Hematopoietic multipotent progenitor cell treated with erythropoietin and hydrocortisone succinate and interleukin-3 and kit ligand, for 17 days (in vitro differentiated cells): ENCODE measurements at places on chromosomes 2 and 18.
A peak's percentile ranks its signal among the peaks of the same experiment; 100 is the strongest.

GRCh38 chr2:217878915-217879590, 123.7 kb downstream of the TNS1 start:
- DNase-seq = no peak

- no peak for DNase-seq
These were observed 655.5 kb upstream of the FANCL start for GRCh38 chr2:58896638-58897037.

DNA sequence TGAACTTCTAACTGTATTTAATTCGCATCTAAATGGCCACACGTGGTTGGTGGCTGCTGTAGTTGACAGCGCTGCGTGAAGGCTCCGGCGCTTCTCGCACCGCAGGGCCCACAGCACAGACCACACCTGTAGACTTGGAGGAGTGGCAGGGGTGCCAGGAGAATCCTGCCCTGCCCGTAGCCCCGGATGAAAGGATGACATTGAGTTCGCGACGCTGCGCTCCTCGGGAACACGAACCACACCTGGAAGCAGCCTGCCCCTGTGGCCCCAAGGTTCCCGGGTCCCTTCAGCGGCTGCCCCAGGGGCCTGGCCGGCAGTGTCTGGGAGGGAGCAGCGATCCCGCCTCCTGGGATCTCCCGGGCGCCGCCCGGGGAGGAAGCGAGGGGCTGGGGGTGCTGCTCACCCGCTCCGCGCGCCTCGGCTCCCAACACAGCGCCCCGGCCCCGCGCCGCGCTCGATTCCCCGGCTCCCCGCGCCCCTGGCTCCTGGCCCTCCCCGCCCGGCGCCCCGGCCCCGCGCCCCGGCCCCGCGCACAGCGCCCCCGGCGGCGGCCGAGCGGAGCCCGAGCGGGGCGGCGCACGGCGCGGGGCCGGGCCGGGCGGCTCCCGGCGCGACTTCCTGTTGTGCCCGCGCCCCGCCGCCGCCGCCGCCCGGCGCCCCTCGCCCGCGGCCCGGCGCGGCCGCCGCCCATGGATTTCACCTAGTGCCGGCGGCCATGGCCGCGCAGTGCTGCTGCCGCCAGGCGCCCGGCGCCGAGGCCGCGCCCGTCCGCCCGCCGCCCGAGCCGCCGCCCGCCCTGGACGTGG, at the start of gene RNPEPL1:
Gene RNPEPL1, plus strand, starts transcription at position 613 of the 806 bp plus-strand sequence. Its CDS starts 103 bp downstream, at position 716.
- DNase-seq = peak; percentile 73

- no peak for DNase-seq
These were observed 192.1 kb downstream of the ARHGAP28 start for GRCh38 chr18:6921571-6921970.

DNA sequence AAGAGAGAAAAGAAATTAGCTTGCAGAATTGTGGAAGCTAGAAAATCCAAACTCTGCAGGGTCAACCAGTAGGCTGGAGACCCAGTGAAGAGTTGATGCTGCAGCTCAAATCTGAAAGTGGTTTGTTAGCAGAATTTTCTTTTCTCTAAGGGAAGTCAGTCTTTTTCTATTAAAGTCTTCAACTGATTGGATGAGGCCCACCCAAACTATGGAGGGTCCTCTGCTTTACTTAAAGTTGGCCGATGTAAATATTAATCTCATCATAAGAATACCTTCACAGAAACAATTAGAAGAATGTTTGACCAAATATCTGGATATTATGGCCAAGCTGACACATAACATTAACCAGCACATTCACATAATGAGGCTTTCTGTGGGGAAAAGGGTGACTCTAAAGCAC, 73.7 kb downstream of the FTCDNL1 start:
- DNase-seq = no peak

GRCh38 chr2:20576598-20577115, 74.2 kb downstream of the HS1BP3 start:
- peak; percentile 59 for DNase-seq

- peak; percentile 56 for DNase-seq
These were observed 42.7 kb downstream of the ACSL3 start for GRCh38 chr2:222903234-222904220.

DNA sequence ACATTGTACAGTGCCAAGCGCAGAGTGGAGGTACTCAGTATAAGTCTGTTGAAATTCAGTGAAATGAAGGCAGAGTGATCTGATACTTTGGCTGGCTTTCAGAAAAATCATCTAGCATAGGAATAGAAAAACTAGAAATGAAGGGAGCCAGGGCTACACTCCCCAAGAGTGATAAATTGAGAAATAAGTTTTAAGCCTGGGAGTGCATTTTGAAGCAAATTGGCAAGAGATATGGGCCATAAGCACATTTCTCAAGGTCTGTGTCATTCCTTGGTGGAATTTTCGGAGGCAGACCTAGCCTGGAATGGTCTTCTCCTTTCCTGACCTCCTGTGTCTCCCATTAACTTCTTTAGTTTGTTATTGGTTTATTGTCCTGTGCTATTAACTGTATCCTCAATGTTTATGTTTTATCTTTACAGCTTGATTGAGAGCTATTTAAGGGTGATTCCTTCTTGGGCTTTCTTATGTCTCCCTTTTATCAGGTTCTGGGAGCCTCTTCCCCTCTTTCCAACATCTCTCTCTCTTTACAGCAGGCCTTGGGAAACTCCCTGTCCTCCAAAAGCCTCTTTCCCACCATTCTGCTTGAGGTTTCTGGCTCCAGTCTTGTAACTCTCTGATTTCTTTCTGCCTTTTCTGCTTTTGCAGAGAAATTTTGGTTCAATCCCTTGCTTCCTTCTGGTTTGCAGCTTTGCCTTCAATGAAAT, 649.5 kb downstream of the SLC4A3 start:
- no peak for DNase-seq

GRCh38 chr2:235728800-235729556, 235.1 kb downstream of the AGAP1 start:
- no peak for DNase-seq

DNA sequence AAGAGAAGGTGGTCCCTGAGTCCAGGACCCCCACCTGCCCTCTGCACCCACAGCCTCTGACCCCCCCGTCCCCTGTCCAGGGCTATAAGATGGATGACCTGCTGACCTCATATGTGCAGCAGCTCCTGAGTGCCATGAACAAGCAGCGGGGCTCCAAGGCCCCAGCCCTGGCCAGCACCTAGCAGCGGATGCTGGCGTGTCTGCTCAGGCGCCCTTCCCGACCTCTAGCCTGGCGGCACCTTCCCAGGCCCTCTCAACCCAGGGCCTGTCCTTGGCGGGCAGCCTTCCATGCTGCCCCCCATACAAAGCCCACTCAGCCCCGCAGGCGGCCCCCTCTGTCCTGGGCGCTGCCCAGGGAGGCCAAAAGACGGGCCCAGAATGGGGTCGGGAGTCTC, 8.7 kb upstream of the GPR17 start:
- no peak for DNase-seq

DNA sequence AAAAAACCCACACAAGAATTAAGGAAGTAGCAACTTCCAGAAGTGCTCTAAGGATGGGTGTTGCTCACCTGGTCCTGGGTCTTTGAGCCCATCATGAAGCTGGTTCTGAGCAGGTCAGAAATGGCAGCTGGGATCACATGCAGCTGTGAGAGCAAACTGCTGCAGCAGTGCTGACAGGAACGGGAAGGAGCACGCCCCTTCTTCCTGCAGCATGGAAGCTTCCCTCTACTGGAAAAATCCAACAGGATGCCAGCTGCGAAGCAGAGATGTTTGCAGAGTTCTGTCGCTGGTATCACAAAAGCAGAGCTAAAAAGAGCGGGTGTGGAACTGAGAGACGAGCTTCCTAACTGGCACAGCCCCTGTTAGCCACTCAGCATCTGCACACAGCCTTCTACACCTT, 33.7 kb downstream of the EIF4E2 start:
- DNase-seq = no peak

DNA sequence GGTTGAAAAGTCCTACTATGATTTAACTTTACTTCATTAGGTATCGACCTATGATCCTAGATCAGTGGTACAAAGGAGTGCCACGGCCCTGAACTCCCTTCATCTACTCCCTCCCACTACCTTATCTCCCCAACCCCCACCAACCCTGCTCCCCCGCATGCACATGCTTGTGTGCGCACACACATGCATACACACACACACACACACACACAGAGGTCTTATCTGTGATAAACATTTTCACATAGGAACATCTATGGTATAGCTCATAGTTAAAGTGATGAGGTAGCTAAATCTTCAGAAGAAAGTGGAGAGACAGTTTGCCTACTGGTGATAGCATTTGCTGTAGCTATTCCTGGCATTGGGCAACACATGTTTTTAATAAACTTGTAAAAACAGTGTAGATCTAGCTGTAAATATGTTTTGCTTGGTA, 471.3 kb downstream of the ZEB2 start:
- DNase-seq = no peak

- DNase-seq = no peak
These were observed 156.3 kb downstream of the DOCK10 start for GRCh38 chr2:224885836-224886547.

GRCh38 chr2:186422226-186422625, 63.8 kb upstream of the ZC3H15 start:
- no peak for DNase-seq

DNA sequence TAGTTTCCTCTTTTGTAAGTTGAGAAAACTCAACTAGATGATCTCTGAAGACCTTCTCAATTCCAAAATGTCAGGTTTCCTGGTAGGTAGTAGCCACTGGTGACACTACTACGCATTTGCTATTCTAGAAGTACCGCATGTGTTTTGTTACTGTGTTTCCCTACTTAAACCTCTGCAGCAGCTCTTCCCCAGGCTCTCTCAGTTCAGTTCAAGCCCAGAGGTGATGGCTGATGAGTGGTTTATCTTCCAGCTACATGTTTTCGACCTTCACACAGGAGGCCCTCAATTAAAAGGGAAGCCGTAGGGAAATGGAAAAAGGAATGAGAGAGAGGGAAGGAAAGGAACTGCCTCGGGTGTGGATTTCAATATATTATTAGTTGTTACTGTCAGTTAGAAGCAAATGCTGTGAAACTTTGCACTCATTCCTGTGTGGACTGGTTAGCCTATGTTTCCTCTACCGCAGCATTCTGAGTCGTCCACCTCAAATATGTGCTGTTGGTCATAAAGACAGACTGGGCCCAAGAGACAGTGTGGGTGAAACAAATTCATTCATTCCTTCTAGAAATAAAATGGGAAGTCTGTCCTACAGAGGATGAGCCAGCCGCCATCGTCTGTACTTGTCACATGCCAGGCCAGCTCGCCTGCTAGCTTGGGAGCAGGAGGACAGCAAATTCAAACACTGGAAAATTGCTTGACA, 455.2 kb upstream of the RAB12 start:
- no peak for DNase-seq

DNA sequence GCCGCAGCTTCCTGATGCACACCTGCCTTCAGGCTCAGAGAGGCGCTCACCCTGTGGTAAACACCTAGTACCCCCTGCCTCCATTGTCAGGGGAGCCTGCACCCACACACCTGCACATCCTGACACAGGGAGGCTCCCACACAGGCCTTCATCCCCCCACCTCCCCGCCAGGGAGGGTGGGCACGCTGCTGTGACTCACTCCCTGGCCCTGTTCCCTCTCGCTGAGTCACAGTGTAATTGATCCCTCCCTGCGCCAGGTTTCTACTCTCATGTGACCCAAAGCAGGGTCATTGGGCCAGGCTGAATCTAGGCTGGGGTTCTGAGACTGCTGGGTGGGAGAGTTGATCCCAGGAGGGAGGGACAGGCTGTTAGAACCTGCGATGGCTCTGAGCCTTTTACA, 8.5 kb upstream of the CELF4 start:
- no peak for DNase-seq

GRCh38 chr18:10398571-10398970, 55.9 kb upstream of the APCDD1 start:
- no peak for DNase-seq

- DNase-seq = no peak
These were observed 49.3 kb downstream of the USP34 start for GRCh38 chr2:61421611-61422010.

- DNase-seq = no peak
These were observed 1257.4 kb upstream of the ZEB2 start for GRCh38 chr2:145777297-145777696.

DNA sequence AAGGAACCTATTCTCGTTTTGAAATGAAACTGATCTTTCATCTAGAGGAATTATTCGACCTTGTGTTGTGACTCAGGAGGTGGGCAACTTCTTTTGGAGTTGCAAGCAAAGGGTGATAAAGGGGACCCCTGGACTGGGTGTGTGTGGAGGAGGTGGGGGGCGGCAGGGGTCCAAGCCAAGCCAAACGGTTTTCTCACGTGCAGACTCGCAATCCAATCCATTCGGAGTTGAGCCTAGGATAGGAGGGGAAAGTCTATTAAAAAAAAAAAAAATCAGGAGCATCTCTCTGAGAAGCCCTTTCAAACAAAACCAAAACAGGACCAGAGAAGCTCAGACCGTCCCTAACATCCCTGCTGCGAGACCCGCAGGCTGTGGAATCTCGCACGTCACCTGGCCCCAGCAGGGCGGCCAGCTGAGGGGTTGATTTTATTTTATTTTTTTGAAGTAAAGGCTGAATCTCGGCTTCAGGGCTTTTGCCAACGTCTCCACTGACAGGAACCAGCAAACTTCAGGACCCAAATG, 3.7 kb upstream of the ZEB2 start:
- DNase-seq = peak; percentile 21

- DNase-seq = no peak
These were observed 208.4 kb downstream of the TNS1 start for GRCh38 chr2:217794133-217794986.

DNA sequence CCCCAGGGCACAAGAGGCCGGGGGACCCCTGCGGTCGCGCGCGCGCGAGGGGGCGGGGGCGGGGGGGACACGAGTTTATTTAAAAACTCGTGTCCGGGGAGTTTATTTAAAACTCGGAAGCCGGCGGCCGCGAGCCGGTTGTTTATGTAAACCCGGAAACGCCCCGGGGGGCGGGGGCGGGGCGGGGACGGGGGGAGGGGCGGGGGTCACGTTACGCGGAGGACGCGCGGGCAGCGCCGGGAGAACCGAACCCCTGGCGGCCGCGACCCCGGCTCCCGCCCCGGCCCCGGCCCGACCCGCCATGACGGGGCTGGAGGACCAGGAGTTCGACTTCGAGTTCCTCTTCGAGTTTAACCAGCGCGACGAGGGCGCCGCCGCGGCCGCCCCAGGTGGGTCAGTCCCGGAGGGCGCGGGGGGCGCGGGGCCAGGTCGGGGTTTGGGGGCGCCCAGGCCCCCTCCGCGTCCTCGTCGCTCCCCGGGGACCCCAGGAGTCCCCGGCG, 4.4 kb downstream of the NFATC1 start:
- DNase-seq = no peak

GRCh38 chr2:227461811-227462461, 10.0 kb upstream of the AGFG1 start:
- DNase-seq = no peak

GRCh38 chr2:21396252-21396651, 272.5 kb downstream of the TDRD15 start:
- no peak for DNase-seq

DNA sequence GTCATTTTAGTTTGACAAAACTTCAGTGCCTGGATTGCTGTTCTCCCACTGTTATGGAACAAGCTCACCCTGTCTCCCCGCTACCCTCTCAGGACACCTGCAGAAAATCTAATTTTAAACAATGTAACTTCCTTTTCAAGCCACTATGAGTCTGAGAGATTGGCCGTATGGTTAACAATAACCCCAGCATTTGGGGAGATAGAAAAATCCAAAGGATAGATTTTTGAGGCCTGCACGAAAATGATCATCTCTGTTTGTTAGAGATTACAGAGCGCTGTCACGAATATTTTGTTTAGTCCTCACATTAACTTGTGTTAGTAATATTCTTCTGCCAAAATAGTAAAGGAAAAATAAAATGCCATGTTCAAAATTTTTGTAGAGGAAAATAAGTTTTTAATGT, 24.7 kb downstream of the CAB39 start:
- no peak for DNase-seq
